ENCODE measurements at places on chromosomes 5 and 9. TPM values are rescaled to one million over a fixed set of nuclear protein-coding genes. Genes with fewer than 3 reads are reported as not detected.
A peak's percentile ranks its signal among the peaks of the same experiment; 100 is the strongest.

Gene MORN5
- not detected for total RNA-seq

Gene PCDHB2
- total RNA-seq: 1.1 TPM

Gene PCDHGB7
- total RNA-seq: 7.9 TPM

Gene MOB3B
- 2.1 TPM for total RNA-seq

DNA sequence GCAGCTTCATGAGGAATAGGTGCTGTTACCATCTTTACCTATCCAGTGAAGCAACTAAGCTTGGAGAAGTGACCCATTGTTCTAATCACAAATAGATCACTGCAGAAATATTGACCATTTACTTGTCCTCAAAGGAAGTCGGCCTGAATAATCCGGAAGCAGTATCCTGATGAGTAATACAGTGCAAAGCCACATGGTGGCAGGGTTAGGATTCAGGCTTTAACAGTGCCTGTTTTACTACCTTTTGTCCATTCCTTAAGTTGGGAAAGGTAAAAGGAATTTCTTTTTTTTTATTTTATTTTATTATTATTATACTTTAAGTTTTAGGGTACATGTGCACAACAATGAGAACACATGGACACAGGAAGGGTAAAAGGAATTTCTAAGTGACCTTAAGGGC, 336.3 kb downstream of the KDM4C start:
- no peaks in the 10 kb centered on the region for H3K36me3 ChIP-seq
- no peak for DNase-seq
- H3K4me1 ChIP-seq: peaks cover 13% of the 10 kb centered on the region
- no peak overlapping the region for H3K4me3 ChIP-seq

DNA sequence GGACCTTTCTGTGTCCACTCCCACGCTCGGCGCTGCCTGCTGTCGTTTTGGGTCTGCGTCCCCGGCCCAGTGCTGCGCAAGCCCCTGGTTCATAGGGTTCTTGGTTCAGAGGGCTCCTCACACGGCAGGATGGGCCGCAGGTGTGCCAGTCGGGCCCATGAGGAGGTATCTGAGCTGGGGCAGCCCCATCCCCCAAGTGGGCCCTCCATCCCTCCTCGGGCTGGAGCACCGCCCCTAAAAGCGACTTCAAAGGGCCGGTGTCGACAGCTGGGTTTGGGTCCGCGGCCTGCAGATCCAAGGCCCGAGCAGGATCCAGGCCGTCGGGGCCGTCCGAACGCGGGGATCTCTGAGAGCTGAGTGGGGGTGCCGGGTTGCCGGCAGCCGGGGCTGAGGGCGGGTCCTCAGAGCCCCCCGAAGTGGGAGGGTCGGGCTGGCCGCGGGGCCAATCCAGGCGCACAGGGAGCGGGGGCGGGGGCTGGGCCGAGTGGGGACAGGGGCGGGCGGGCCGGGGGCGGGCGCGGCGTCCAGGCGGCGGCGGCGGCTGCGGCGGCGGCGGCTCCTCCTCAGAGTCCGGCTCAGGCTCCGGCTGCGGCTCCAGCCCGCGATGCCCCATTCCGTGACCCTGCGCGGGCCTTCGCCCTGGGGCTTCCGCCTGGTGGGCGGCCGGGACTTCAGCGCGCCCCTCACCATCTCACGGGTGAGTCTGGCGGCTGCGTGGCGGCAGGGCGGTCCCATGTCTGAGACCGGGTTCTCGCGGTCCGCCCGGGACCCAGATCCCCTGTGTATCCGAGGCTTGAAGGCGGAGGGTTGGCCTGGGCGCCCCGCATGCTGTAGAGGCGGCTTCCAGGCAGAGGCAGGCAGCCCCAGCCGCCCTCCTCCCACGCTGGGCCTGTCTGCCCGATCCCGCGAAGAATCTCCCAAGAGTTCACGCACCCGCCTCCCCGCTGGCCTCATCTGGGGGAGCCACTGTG, at the start of gene PDLIM4:
Gene PDLIM4, plus strand, starts transcription at position 566 of the 971 bp plus-strand sequence. Its CDS starts 39 bp downstream, at position 605.
- H3K4me3 ChIP-seq: peak within 1 kb of the TSS; percentile 69
- DNase-seq: no peak
- H3K27me3 ChIP-seq: no peaks in the 10 kb centered on the region
- H3K36me3 ChIP-seq: no peaks in the 10 kb centered on the region
- peaks cover 70% of the 10 kb centered on the region for H3K4me1 ChIP-seq

DNA sequence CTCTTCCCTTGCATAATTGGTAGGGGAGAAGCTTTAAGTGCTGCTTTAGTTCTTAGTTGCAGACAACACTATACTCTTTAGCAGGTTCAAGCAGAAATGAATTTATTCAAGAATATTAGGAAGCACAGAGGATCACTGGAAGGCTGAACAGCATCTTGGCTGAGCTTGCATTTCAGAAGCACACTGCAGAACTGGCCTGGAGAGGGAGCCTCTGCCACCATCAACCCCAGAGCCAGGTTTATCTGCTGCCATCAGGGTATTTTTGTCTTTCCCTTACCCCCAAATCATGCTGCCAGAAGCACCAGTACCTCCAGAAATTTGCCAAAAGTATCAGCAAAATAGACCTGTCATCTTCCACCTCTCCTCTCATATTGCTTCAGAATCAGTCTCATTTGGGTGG, 440.7 kb downstream of the DMAC1 start:
- H3K36me3 ChIP-seq: no peaks in the 10 kb centered on the region
- H3K27me3 ChIP-seq: no peaks in the 10 kb centered on the region
- DNase-seq: no peak
- no peak overlapping the region for H3K27ac ChIP-seq
- no peak overlapping the region for H3K4me3 ChIP-seq

- no peak for DNase-seq
- no peak overlapping the region for H3K27ac ChIP-seq
- peaks cover 100% of the 10 kb centered on the region for H3K36me3 ChIP-seq
- no peak overlapping the region for H3K4me3 ChIP-seq
- peaks cover 18% of the 10 kb centered on the region for H3K4me1 ChIP-seq
- no peaks in the 10 kb centered on the region for H3K27me3 ChIP-seq
These were observed 57.9 kb downstream of the MACROH2A1 start for GRCh38 chr5:135341016-135341666.

DNA sequence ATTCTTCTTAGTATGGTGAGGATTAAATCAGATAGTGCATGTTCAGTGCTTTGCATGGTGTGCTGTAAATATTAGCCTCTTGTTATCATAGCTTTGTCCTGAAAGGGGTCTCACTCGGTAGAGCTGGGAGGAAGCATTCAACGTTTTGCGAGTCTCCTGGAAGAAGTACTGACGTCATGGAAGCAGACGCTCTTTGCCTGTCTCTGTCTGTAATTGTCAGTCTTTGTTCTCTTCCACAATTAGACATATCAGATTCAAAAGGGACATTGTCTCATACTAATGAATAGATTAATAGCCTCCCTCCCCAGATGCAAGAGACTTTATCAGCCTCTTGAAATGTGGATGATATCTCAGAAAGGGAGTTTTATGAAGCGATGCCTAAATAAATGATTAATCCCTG, 91.8 kb upstream of the CXCL14 start:
- no peaks in the 10 kb centered on the region for H3K4me1 ChIP-seq
- DNase-seq: no peak
- H3K27me3 ChIP-seq: peaks cover 16% of the 10 kb centered on the region
- no peak overlapping the region for H3K4me3 ChIP-seq

DNA sequence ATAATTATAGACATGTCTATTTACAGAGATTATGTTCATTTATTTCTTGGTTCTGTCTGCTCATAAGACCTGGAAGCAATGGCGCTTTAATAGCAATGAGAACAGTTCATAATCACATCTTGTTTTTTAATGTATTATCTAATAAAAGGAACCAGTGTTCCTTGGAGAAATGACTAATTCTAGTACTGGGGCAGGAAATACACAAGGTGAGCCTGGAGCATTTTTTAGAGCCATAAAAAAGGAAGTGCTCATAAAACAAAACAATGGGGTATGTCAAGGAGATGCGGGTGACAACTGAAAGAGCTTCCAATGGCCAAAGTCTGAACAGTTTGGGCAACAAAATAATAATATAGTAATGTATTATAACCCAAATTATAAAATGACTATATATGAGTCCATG, 531.9 kb upstream of the CHD1 start:
- no peaks in the 10 kb centered on the region for H3K4me1 ChIP-seq
- no peaks in the 10 kb centered on the region for H3K36me3 ChIP-seq
- H3K27ac ChIP-seq: no peak overlapping the region

DNA sequence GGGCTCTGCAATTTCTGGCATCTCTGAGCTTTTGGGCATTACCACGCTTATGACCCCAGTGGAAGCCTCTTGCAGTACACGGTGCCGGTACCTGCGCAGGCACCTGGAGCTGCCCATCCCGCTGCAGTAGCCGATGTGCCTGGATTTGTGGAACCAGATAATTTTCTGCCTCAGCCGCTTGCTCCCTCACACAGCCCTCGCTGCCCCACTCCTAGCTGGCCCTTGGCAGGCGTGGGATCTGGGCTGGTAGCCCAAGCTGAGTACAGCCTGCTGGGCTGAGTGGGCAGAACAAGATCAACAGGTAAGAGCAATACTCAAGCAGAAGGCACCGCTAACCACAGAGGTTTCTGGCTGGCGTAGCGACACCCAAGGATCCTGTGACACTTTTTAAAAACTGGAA, 1808.8 kb upstream of the ACO1 start:
- H3K36me3 ChIP-seq: no peaks in the 10 kb centered on the region
- H3K4me1 ChIP-seq: no peaks in the 10 kb centered on the region
- DNase-seq: no peak
- H3K27me3 ChIP-seq: no peaks in the 10 kb centered on the region
- H3K27ac ChIP-seq: no peak overlapping the region

- H3K4me3 ChIP-seq: no peak overlapping the region
- no peaks in the 10 kb centered on the region for H3K4me1 ChIP-seq
- no peak for DNase-seq
- no peaks in the 10 kb centered on the region for H3K27me3 ChIP-seq
- no peaks in the 10 kb centered on the region for H3K36me3 ChIP-seq
These were observed 27.8 kb upstream of the GLIS3 start for GRCh38 chr9:4327504-4328191.

GRCh38 chr5:979100-979817, 29.3 kb upstream of the NKD2 start:
- H3K36me3 ChIP-seq: no peaks in the 10 kb centered on the region
- peaks cover 9% of the 10 kb centered on the region for H3K27me3 ChIP-seq
- H3K4me3 ChIP-seq: no peak overlapping the region
- DNase-seq: no peak
- peaks cover 17% of the 10 kb centered on the region for H3K4me1 ChIP-seq
- no peak overlapping the region for H3K27ac ChIP-seq

DNA sequence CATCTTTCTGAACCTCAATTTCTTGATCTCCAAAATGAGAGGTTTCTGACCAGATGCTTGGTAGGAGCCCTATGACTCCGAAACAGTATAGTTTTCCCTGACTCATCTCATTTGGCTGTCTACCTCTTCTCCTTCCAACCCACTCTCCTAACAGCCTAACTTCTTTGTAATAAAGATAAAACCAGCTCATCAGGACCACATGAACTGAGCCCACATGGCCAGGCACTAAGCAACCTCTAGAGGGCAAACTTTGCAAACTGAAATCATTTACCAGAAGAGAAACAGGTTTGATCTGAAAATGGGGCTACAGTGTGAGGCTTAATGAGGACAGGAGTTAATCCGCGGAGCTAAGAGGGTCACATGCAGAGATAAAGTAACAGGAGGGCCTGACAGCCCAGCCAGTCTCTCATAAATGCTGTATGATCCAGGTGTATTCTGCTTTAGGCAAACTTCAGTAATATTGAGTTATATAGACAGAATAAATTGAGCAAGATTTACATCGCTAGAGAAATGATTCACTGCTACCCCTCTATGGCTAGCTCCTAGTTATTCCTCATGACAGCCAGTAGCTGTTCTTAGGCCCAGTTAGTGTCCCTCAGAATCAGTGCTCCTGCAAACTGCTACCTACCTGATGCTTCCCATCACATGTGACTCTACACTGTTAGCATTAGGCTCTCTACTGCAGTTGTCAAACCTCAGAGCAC, 64.6 kb downstream of the ABCA1 start:
- H3K27ac ChIP-seq: no peak overlapping the region
- no peak overlapping the region for H3K4me3 ChIP-seq
- H3K4me1 ChIP-seq: peaks cover 46% of the 10 kb centered on the region
- DNase-seq: no peak
- peaks cover 16% of the 10 kb centered on the region for H3K36me3 ChIP-seq
- no peaks in the 10 kb centered on the region for H3K27me3 ChIP-seq

DNA sequence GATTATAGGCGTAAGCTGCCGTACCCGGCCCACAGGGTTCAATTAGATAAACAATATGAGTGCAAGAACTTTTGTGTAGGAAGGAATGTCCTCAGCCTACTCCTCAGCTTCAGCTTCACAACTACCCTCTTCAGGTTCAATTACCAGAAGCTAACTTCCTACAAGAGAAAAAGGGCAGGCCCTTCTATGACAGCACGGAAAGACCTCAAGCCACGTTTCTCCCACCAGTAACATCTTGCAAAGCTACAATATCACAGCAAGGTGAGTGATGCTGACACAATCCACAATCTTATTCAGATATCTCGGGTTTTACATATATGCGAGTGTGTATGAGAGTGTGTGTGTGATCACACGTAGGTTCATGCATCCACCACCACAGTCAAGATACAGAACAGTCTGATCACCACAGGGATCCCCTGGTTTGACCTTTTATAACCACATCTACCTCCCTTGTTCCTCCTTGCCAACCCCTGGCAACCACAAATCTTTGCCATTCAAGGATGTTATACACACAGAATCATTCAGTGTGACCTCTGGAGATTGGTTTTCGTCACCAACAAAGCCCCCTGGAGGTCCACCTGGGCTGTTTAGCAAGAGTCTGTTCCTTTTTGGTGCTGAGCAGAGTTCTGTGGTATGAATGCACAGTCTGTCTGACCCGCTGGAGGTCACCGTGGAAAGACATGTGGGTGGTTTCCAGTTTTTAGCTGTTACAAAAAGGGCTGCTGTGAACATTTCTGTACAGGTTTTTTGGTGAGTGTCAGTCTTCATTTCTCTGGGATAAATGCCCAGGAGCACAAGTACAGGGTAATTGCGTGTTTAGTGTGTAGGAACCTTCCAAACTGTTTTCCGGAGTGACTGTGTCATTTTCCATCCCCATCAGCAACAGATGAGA, 38.2 kb downstream of the IPPK start:
- no peak overlapping the region for H3K27ac ChIP-seq
- H3K4me1 ChIP-seq: peaks cover 18% of the 10 kb centered on the region
- no peak overlapping the region for H3K4me3 ChIP-seq
- H3K27me3 ChIP-seq: no peaks in the 10 kb centered on the region

DNA sequence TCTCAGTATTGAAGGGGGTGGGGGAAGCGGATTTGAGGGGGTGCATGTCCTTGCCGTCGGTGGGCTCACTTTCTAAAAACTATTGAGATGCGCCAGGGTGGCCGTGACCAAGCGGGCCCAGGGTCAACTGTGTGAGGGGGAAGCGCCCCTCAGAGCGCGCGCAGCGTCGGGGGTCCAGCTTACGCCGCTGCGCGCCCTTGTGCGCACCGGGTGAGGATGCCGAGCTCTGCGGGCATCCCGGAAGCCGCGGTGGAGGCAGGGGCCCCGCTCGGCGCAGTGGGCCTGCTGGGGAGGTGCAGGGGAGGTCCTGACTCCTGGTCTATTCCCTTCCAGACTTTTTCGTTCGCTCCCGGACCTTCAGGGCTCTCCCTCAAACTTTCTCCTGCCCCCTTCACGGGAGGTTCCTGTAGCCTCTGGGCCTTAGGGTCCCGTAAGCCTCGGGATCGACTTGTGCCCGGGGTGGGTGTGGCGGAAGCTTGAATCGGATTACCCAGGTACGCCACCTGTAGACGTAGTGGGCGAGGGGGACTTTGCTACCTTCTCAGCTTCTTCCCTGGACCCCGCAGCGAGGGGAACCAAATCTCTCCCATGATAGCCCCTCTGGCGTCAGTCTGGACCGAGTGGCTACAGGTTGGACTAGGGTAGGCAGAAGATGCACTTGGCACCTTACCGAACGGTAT, 2.5 kb upstream of the PRDM6 start:
- DNase-seq: no peak
- H3K4me3 ChIP-seq: no peak overlapping the region
- H3K27me3 ChIP-seq: peaks cover 69% of the 10 kb centered on the region
- peaks cover 36% of the 10 kb centered on the region for H3K4me1 ChIP-seq
- H3K36me3 ChIP-seq: no peaks in the 10 kb centered on the region

Measured in left ventricle myocardium inferior (tissue), 1 donor.